ENCODE measurements at places on chromosomes 4 and X.

GRCh38 chr4:93994175-93994994 lies 165.8 kb downstream of the ATOH1 start:
- DNase-seq: no peak

DNA sequence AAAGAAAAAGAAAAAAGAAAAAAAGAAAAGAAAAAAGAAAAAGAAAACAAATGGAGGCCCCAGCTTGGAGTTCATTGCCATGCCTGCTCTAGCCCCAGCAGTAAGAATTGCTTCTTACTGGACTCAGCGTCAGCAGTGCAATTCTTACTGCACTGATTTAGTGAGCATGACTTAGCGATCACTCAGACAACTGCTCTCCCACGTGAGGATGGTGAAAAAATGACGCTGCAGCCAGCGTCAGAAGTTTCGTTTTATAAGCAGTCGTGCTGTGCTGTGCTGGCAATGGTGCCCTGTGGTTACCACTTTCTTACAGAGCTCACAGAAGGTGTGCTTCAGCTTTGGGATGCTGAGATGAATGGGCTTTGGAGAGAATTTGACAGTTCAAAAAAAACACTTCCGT lies 68.3 kb upstream of the DDX3X start:
- DNase-seq: no peak

DNA sequence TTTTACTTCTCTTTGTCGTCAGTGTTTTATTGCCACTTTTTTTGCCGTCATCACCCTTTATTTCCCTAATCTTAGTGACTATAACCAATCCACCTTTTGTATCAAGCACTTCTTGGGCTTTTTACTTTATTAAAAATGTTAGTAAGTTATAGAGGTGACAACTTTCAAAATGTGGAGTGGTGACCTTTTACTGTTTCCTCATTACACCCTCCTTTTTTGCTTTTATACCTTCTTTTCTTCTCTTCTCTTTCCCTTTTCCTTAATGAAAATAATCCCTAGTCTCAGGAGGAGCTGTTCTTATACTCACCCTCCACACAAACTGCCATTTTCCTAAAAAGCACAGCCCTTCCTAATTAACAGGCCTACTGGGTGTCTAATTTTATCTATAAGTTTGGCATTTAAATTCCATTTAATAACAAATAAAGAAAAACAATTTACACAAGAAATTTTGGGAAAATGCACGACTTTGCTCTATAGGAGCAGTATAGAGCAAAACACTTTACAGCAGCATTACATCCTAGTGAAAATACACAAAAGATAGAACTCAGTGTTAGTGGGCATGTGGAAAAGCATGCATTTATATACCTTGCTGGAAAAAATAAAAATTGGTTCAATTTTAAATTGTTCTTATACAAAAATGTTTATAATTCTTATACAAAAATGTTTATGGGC lies 27.3 kb downstream of the BBS12 start:
- DNase-seq: no peak

DNA sequence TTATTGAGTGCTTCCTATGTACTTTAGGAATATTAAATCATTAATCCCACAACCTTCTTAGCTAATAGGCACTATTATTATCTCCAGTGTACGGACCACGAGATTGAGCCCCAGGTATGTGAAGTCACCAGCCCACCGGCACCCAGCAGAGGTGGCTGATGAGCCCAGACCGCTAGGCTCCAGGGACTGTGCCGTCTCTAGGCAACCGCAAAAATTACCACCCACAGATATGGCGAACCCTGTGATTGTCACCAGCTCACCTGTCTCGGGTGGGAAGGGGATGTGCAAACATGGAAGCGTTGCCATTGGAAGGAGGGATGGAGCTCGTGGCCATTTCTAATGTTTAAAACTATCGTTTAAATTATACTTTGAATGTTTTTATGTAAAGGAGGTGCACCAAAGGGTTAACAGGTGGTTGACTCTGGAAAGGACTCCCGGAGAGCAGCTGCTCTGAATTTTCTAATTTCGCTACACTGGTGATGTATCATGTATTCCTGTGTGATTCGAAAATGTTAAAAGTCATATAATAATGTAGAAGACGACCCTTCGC lies 21.0 kb upstream of the JAKMIP1 start:
- DNase-seq: no peak
